ENCODE measurements at places on chromosomes 6 and 20.

DNA sequence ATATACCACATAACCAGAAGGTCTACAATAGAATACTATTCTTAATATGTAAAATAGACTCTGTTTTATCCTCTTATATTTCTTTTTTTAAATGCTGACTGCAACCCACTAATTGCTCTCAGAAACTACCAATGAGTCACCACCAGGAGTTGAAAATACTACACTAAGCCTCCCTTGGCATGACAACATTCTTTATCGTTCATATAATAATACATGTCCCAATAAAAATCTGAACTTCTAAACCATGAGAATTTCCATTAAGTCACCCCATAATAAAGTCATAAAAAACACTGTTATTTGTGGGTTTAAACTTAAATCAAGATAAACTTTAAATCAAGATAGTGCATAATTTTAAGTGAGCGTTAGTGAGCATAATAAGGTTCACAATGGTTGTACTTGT lies 4.2 kb downstream of the HACE1 start:
- no peak for DNase-seq

- no peak for DNase-seq
Measured at GRCh38 chr6:112281821-112282615, 27.7 kb upstream of the LAMA4 start.

GRCh38 chr20:10521068-10521831 lies 86.1 kb downstream of the SLX4IP start:
- DNase-seq: no peak

DNA sequence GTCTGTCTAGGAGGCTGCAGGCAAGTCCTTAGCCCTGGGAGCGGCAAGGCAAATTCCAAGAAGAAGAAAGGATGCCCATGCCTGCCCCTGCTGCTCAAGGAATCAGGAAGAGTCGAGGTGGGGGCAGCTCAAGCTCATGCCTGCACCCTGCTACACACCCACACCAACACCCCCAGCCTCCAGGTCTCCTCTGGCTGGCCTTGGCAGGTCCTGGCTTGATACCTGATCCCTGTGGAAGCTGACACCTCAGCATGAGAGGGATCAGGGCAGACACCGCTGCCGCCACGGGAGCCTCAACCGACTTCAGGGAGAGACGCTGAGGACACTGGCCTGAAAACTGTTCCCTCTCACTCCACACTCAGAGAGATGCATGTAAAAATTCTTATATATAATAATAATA lies 35.5 kb upstream of the MAFB start:
- no peak for DNase-seq

DNA sequence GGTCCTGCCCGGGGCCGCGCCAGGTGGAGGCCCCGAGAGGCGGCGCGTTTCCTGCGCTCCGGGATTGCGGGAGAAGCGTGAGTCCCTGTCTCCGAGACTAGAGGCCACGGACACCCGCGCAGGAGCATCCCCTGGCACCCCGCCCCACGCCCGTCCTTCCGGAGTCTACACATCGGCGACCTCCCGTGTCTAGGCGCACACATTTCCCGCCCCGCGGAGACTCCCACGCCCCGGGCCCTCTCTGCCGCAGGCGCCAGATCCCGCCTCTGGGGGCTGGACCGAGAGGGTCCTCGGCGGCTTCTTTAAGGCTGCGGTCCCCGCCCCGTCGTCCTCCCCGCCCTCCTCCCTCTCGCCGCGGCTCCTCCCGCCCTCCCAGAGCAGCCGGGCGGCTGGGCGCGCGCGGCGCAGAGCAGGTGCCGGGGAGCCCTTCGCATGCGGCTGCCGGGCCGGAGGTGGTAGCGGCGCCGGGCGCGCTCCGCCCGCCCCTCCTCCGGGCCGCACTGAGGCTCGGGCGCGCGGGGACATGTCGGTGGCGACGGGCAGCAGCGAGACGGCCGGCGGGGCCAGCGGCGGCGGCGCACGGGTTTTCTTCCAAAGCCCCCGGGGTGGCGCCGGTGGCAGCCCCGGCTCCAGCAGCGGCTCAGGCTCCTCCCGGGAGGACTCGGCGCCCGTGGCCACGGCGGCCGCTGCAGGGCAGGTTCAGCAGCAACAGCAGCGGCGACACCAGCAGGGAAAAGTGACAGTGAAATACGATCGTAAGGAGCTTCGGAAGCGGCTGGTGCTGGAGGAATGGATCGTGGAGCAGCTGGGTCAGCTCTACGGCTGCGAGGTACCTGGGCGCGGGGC lies at the start of gene PPP1R14C:
PPP1R14C (plus strand) TSS at position 375 of the 846 bp plus-strand sequence; CDS start at position 524, 149 bp downstream.
- DNase-seq: peak; percentile 69

DNA sequence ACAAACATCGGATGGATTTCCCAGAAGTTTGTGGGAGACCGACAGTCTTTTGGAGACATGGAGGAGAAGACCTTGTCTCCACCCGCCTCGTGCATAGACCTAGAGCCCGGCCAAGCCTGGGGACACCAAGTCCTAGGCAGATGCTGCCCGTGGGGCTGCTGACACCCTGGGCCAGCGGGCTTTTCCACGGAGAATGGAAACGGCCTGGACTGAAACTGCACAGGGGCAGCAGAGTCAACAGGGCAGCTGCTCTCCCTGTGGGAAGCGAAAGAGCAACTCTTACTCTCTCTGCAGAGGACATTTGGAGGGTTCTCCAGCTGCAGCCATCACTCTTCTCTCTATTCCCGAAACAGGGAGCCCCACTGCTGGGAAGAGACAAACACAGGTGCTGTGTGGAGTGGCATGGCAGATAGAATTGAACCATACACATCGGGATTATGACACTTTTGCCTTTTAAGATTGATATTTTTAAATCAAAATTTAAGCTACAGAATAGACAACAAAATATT lies 401.2 kb downstream of the THBS2 start:
- no peak for DNase-seq

DNA sequence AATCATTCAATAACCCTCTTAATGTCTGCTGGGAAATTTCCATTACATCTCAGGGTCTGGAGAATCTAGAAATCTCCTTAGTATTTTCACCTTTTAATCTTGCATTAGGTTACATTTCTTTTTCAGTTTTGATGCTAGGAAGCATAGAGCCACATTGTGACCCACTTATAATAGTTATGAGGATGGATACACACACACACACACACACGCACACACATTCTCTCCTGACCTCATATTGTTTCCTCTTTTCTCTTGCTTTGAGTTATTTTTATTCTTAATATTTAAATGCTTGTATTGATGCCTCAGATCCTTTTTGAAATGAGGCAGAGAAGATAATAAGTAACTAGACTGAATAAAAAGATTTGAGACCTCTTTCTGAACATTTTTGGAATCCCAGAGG lies 128.4 kb downstream of the KLHL32 start:
- no peak for DNase-seq

- DNase-seq: no peak
Measured at GRCh38 chr6:9039258-9039657, 603.9 kb upstream of the SLC35B3 start.

GRCh38 chr6:137044366-137045221 lies at the start of gene IL20RA:
Gene IL20RA, minus strand, starts transcription at chr6:137044965. Its CDS starts 237 bp downstream, at chr6:137044728.
- peak; percentile 71 for DNase-seq

- no peak for DNase-seq
Measured at GRCh38 chr20:20691477-20692235, 20.8 kb downstream of the RALGAPA2 start.

- DNase-seq: no peak
Measured at GRCh38 chr6:140977403-140977802, 1155.3 kb upstream of the GJE1 start.

- no peak for DNase-seq
Measured at GRCh38 chr6:22250486-22250885, 46.4 kb downstream of the PRL start.

GRCh38 chr6:44715925-44716324 lies 328.4 kb downstream of the CDC5L start:
- DNase-seq: no peak

GRCh38 chr6:20160541-20161283 lies 51.6 kb downstream of the MBOAT1 start:
- no peak for DNase-seq

DNA sequence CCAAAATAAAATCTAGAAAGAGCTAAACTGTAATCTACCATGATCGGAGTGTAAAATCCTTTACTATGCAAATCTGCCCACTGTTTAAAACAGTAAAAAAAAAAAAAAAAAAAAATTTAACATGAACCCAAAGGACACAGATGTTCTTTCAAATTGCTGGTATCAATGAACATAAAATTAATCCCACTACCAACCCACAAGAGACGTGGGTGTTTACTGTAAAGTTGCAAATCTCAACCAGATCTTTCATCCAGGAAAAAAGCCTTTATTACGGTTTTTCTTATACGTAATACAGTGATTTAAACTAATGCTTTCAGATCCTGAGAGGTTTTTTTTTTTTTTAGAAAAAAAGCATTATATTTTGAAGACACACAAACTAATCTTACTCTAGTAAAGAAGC lies 2.5 kb downstream of the CDK19 start:
- no peak for DNase-seq

DNA sequence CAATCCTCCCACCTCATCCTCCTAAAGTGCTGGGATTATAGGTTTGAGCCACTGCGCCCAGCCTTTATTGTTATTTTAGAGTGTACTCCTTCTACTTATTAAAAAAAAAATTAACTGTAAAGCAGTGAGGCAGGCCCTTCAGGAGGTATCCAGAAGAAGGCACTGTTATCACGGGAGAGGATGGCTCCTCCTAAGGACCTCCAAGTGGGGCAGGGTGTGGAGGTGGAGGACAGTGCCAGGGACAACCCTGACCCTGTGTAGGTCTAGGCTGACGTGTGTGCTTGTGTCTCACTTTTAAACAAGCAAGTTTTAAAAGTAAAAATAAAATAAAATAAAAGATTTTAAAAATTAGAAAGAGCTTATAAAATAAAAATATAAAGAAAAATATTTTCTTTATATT lies 23.7 kb upstream of the TAF4 start:
- no peak for DNase-seq

GRCh38 chr6:116036885-116037284 lies 23.8 kb downstream of the FRK start:
- DNase-seq: no peak

DNA sequence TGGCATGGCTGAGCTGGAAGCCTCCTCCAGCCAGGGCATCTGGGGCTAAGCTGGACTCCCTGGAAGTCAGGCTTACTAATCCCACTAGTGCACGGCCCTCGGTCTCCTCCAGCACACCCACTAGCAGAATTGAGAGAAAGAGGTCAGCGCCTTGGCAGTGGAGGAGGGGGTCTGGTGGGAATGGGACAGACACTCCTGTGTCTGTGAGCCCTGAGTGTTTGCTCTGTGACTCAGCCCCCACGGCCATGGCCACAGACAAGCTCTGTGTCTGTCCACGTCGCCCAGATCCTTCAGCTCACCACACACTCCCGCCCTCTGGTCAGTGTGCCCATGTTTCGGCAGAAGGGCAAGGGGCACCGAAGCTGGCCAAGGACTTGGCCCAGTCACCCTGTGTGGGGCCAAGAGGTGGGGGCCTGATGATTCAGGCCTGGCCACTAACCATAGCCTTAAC lies 8.8 kb downstream of the MDFI start:
- no peak for DNase-seq

- no peak for DNase-seq
Measured at GRCh38 chr6:115358616-115359015, 702.1 kb downstream of the FRK start.

DNA sequence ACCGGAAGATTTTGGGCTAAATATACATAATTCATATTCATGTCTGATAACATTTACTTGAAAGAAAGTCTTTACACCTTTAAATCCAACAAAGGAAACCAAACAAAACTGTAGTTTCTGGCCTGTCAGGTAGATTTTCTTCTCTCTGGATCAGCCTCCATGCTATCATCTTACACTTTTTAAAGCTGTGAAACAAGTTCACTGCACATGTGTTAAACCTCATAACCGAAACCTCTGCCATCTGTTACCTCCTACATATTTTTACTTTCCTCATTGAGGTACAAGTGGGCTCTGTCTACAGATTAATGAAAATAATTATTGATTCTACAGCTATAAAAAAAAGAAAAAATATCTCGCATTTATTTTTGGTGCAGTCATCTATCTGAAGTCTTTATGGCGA lies 149.9 kb downstream of the RALGAPA2 start:
- DNase-seq: no peak

- peak; percentile 52 for DNase-seq
Measured at GRCh38 chr6:27866357-27867050, 45.7 kb downstream of the OR2B2 start.

GRCh38 chr20:63903796-63904561 lies 9.1 kb downstream of the DNAJC5 start:
- DNase-seq: no peak

- DNase-seq: no peak
Measured at GRCh38 chr20:2834401-2835110, 5.9 kb downstream of the PCED1A start.

DNA sequence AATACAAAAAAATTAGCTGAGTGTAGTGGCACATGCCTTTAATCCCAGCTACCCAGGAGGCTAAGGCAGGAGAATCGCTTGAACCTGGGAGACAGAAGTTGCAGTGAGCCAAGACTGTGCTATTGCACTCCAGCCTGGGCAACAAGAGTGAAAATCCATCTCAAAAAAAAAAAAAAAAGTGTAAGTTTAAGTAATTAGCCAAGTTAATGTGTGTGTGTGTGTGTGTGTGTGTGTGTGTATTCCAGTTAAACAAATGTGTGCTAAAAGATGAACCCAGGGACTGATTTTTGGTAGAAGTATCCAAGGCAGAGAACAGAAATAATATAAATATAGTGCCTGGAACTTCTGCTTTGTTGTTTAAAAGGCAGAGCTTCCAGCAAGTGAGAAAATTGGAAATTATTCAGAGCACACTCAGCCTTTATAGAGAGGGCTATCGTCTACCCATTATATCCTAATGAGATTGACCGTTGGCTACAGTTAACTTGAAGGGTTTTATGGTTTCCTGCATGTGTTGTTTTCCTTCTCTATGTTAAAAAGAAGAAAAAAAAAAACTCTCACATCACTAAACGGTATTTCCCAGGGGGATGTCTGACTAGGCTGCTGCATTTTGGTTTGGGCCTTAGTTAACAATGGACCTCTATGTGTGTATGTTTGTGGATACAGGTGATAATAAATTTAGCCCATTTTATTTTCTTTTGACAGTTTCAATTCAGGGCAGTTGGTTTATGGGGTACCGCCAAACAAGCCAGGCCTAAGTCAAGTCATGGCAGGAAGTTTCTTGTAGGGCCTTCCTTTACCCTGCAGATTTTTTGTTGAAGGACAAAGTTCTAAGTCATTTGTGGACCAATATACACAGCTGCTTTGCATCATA lies 9.8 kb downstream of the SOX4 start:
- no peak for DNase-seq

DNA sequence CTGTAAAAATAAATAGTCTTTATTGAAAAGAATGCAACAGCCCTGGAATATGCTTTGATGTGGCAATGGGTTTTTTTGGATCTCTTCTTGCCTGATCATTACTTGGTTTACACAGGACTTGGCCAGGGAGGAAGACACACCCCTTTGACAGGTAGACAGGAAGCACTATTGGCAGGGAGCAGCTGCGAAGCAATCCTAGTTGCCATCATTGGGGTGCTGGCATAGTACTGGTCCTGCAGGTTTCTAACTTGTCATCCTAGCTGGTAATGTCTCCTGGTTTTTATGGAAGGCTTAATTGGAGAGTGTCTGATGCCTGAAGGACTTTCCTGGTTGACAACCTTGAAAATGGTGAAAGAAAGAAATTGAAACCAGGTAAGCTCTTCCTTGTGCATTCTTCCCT lies 71.2 kb upstream of the CCN6 start:
- DNase-seq: no peak

GRCh38 chr6:98959631-98960030 lies 11.9 kb upstream of the FBXL4 start:
- no peak for DNase-seq

- DNase-seq: no peak
Measured at GRCh38 chr6:109772883-109773431, 81.9 kb downstream of the FIG4 start.

Data from Peyer's patch (tissue), 4 donors.